ENCODE measurements at places on chromosomes 11 and 22.

DNA sequence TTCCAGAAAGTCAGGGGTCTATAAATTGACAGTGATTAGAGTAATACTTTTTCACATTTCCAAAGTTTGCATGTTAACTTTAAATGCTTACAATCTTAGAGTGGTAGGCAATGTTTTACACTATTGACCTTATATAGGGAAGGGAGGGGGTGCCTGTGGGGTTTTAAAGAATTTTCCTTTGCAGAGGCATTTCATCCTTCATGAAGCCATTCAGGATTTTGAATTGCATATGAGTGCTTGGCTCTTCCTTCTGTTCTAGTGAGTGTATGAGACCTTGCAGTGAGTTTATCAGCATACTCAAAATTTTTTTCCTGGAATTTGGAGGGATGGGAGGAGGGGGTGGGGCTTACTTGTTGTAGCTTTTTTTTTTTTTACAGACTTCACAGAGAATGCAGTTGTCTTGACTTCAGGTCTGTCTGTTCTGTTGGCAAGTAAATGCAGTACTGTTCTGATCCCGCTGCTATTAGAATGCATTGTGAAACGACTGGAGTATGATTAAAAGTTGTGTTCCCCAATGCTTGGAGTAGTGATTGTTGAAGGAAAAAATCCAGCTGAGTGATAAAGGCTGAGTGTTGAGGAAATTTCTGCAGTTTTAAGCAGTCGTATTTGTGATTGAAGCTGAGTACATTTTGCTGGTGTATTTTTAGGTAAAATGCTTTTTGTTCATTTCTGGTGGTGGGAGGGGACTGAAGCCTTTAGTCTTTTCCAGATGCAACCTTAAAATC lies 5.3 kb downstream of the MALAT1 start:
- no peak for DNase-seq

DNA sequence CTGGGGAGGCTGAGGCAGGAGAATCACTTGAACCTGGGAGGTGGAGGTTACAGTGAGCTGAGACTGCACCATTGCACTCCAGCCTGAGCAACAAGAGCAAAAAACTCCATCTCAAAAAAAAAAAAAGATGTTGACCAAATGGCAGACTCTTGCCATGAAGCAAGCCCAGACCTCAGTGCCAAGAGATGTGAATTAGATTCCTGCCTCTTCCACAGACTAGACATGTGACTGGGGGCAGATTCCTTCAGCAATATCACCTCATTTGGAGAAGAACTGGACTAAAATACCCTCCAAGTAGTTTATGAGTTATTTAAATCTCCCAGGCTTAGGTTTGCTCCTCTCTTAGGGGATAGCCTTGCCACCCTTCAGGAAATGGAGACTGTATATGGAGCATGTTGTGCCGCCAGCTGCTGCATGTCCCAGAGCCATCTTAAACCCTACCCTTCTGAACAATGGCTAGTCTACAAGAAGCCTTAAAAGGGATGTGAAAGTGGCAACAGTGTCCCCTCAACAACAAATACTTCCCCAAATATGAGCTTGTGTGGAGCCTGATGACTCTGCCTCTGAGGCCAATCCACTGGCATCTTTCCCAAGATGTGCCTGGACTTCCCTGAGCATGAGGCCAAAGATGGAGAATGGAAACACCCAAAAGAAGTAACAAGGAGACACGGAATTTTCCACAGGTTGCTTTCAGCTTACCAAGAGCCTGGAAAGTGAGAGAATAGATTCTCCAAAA lies 763 bp upstream of the MS4A7 start:
- DNase-seq, result no peak

DNA sequence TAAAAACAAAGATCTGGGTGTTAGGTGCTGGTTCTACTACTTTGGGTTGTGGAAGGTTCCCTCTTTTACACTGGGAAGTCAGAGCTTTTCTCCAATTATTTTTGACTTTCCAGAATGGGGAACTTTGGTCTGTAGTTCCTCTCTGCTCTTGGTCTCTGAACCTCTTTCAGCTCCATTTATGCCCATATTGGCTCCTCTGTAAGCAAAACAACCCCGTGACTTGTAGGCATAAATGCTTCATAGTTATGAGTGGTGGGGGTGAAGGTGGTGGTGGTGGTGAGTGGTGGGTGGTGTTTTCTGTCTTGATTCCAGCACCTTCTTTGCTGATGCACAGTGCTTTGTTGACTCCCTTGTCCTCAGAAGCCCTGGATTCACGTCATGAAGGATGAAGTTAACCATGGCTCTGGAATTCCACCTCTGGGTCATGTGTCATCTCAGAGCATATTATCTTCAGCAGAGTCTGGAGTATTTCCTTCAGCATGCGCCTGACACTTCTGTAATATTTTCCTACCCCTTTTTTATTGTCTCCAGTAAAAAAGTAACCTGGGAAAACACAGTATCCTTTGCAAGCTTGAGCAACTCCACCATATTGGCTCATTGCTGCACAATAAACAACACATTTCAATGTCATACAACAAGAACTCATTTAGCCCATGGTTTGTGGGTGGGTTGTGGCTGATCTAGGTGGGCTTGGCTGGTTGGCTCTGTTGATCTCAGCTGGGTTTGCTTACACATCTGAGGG lies 24.1 kb upstream of the GRK3 start:
- no peak for DNase-seq

DNA sequence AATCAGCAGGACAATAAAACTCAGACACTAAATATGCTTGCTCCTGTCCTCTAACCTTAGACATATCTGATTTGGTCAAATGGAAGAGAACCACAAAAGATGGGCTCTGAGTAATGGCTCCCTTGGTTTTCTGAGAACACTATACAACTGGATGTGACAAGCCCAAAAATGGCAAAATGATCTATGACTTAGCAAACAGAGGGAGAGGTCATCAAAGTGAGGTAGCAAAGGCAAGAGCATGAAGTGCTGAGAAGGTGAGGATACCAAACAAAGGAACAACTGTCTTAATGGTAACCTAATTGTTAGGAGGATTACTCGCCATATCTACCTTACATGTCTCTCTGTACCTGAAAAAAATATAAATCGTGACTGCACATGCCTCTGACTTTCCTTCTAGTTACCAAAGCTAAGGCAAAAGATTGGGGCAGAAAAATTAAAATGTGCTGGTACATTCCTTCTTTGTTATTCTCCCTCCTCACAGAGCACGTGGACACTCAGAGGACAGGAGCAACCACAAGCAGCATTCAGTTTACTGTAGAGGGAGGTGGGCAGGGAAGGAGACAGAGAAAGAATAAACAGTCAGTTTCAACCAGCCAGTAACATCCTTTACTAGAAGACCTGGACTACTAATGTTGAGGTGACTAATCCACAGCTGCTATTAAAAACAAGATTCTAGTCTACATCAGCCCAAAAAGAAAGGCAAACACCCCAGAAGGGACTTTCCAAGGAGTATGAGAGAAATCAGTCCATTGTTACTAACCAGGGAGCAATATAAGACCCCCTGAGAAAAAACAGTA lies 88.8 kb downstream of the AMBRA1 start:
- DNase-seq, result no peak

DNA sequence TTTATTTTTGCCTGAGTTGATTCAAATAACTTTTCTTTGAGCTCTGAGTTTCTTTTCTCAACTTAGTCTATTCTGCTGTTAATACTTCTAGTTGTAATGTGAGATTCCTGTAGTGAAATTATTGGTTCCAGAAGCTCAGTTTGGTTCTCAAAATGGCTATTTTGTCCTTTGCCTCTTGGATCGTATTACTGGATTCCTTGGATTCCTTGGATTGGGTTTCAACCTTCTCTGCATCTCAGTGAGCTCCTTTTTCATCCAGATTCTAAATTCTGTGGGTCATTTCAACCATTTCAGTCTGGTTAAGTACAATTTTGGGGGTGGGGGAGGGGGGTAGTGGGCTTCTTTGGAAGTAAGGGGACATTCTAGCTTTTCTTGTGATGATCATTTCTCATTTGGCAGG lies 341.1 kb upstream of the CNTN5 start:
- DNase-seq, result no peak

GRCh38 chr11:34750692-34751405 lies 130.0 kb downstream of the EHF start:
- no peak for DNase-seq

- no peak for DNase-seq
Measured at GRCh38 chr22:36129486-36130388, 30.8 kb downstream of the APOL3 start.

GRCh38 chr11:118042796-118043195 lies 34.1 kb upstream of the TMPRSS4 start:
- DNase-seq, result no peak

DNA sequence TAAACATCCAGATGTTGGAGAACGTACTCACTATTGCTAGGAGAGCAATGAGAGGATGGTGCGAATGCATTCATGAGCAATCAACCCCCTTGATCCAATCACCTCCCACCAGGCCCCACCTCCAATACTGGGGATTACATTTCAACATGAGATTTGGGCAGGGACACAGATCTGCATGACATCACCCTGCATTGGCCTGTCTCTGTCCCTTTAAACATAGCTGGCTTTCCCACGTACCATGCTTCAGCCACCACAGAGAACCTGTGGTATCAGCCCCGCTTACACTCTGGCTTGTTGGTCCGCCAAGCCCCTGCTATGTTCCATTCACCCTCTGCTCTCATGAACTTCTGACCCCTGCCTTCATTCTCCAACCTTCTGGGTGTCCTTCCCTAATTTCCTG lies 157.5 kb upstream of the E2F8 start:
- DNase-seq, result no peak

DNA sequence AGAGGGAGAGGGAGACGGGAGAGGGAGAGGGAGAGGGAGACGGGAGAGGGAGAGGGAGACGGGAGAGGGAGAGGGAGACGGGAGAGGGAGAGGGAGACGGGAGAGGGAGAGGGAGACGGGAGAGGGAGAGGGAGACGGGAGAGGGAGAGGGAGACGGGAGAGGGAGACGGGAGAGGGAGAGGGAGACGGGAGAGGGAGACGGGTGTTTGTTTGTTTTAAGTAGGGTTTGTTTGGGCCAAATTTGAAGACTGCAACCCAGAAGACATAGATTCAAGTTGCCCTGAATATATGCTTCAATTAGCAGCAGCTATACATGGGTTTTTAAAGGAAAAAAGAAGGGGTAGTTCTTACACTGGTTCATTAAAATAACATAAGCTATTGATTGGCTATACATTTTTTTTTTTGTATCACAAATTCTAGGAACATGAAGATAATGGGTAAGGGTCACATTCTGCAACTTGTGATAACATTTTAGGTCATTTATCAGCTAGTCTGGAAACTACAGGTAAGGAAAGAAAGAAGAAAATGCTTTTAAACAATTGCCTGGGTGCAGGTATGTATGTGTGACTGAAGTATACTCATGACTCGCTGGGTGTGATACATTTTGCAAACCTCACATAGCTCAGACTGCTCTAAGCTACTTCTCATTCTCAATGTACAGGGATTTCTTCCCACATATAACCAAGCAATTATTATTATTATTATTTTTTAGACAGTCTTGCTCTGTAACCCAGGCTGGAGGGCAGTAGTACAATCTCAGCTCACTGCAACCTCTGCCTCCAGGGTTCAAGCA lies 67.3 kb downstream of the MCHR1 start:
- DNase-seq, result no peak
